ENCODE measurements at places on chromosomes 5 and 9. TPM values are rescaled to one million over a fixed set of nuclear protein-coding genes. Genes with fewer than 3 reads are reported as not detected.
A peak's percentile ranks its signal among the peaks of the same experiment; 100 is the strongest.

The IL3 gene
- total RNA-seq, result not detected

The PCDHB9 gene
- total RNA-seq, result 0.17 TPM

The RMND5B gene
- total RNA-seq, result 30.9 TPM

DNA sequence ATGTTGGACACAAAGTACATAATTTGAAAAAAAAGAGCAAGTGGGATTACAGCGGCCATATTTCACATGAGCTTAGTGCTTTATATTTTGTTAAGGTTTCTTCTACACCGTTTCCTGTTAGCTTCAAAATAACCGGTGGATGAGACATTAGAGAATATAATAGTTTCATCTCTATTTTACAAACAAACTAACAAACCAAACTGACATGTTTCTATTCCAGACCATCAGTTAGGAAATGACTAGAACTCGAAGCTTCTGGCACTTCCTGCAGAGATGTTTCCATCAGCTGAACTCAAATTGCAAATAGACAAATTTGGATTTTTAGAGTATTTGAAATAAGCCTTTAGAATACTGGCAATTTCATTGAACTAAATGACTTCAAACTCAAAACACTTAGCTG lies 86.5 kb downstream of the MTRR start:
- DNase-seq, result no peak

DNA sequence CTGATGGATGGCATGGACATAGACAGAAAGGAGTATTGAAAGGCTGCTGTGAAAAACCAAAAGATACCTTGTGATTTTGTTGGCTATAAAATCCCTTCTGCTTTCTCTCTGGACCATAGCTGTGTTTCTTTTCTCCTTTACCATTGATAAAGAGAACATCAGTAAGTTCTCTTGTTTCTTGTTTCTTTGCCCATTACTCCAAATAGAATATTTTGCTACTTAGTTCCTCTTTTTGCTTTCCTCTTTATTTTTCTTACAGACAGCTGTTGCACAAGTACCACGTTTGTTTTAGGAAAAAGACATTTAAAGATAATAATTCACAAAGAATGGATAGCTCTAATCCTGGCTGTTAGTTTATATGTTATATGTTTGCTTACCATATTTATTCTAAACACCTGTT lies 1129.2 kb downstream of the DTWD2 start:
- no peak for DNase-seq

DNA sequence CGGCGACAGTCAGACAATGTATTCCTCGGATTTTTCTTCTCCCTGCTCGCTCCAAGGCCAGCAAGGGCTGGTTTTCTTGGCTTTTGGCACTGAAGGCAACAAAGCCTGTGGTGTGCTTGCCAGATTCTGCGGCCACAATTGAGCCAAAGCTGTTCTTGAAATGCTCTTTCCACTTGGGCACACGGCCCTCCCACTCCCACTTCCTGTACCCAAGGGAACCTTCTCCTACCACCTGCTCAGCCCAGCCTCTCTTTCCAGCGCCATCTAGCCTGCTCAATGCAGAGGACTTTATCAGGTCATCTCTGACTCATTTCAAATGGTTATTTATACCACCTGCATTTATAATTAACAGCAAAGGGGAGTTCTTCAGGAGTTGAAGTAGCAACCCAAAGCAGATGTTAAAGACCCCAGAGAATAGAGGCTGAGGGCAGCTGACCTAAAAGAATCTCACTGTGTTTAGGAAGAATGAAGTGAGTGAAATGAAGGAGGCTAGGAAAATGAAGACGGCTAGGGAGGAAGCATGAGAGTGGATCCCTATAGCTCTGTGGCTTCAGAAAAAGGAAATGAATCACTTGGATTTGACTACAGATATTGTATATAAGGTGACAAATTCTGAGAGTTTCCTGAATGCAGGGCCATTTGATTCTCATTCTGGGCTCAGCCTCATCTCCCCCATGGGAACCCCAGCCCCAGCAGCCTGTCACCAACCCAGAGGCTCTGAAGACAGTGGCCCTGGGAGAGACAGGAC lies 439.0 kb downstream of the ENC1 start:
- peak; percentile 72 for DNase-seq

GRCh38 chr9:16871336-16872151 lies 1.1 kb upstream of the BNC2 start:
- DNase-seq, result no peak

DNA sequence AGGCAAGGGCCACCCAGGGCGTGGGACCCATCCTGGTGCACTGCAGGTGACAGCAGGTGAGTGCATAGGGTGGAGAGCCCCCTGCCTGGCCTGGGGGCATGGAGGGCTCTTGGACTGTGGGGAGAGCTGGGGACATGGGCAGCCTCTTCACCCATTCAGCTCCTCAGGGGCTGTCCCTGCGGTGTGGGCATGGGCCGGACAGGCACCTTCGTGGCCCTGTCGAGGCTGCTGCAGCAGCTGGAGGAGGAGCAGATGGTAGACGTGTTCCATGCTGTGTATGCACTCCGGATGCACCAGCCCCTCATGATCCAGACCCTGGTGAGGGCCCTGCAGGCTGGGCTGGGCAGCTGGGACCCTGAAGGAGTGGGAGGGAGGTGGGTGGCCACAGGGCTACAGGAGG lies 20.4 kb upstream of the SPTLC1 start:
- DNase-seq, result no peak

DNA sequence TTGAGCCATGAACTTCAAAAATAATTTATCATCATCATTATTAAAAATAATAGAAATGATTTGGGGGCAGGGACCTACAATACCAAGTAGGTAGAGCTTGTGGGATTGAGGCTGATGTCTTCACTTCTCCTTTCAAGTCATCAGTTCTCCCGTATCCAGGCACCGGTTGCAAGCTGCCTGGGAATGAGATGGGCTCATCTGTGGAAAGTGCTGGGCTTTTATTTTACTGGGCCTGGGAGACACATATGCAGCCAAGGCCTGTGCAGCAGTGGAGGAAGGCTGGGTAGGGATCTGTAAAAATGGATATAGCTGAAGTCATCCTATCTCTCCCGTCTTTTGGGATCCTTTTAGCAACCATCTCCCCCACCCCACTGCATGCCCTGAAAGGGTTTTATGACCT lies 284.1 kb upstream of the CLINT1 start:
- DNase-seq, result no peak

GRCh38 chr9:96317335-96317980 lies 15.5 kb upstream of the HSD17B3 start:
- peak; percentile 50 for DNase-seq

DNA sequence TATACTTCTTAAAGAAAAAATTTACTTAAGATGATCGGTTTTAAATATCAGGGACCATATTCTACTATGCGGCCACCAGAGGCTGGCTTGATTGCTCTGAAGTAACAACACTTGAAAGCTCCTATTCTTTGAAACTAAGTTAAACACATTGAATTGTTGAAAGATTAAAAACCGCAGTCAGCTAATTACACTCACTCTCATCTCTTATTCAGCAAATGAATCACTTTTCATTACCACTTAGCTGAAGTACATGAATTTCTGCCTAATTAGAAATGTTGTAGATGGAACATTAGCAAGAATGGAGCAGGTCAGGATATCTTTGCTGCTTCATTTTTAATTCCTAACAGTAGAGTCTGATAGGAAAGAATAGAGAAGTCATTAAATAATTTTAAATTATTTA lies 42.3 kb downstream of the LSM11 start:
- peak; percentile 10 for DNase-seq

Measured in renal cortical epithelial cell (primary cell).